ENCODE measurements at places on chromosomes 11 and 22.

DNA sequence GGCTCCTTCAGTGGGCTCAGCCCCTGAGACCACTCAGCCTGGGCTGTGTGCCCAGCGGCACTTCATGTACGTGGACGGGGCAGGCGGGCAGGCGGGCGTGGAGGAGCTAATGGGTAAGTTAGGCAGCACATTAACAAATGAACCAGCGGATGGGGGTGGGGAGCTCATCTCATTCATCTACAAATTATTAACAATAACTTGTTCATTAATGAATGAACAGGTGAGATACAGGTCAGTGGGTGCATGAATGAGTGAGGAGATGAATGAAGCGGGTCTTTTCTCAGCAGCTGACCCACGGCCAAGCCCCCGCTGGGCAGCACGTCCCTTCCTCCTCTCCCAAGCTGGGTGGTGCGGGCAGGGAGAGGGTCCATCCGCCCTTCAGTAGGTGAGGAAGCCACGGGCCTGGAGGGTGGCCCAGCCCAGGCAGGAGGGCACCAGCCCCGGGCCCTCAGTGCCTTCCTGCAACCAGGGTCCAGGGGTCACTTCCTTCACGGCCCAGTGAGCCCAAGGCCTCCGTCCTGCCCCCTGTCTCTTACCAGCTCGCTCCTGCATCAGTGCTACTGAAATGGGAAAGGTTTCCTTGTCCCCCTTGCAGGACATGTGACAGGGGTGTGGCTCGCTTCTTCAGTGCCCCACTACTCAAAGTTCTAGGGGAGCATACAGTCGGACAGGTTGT, 60.5 kb upstream of the KCNQ1OT1 start:
- no peak for DNase-seq

DNA sequence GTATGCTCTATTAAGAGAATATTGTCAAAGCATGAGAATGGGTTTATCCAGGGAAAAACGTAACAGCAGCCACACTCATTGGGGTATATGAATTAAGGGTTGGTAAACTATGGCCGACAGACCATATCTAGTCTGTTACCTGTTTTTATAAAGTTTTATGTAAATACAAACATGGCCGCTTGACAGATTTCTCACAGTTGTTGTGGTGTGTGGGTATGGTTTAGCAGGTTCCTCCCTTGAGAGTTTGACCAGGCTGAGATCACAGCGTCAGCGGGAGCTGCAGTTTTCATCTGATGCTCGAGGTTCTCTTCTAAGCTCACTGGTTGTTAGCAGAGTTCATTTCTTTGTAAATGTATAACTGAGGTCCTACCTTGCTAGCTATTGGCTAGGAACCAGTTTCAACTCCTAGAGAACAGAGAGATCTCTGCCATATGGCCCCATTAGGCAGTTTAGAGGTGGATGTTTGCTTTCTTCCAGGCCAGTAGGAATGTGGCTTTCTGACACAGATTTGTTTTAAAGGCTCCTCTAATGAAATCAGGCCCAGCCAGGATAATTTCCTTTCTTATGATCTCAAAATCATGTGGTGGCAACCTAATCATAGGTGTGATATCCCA, 45.5 kb upstream of the GRIK4 start:
- DNase-seq = no peak

GRCh38 chr22:20156042-20156389, 5.2 kb upstream of the CCDC188 start:
- DNase-seq = no peak

GRCh38 chr22:32080904-32081303, 37.8 kb downstream of the SLC5A1 start:
- DNase-seq = peak; percentile 26

DNA sequence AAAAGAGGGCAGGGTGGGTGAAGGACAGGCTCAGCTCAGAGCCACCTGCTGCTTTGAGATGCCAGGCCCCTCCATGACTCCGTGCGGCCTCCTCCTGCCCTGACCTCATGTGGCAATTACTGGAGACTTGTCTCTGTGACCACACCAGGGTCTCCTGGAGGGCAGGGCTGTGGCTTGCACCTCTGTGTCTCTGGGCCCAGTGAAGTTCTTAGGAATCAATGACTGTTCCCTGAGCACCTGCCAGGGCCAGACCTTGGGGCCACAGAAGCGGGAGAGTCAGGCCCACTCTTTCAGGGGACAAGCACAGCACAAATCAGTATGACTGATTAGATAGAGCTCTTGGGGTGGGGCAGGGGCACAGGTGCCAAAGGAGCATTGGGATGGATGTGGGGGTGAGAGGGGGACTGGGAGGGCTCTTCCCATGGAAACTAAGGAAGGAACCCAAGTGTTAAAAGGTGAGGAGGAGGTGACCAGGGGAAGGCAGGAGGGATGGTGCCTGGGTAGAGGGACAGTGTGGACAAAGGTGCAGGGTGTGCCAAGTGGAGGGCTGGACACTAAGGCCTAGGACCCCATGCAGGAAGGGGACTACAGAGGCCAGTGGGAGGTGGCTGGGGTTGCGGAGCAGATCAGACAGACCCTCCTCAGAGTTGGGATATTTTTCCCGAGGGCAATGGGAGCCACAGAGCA, 77.3 kb upstream of the SHISAL1 start:
- DNase-seq = no peak
